Dermis microvascular lymphatic vessel endothelial cell (primary cell): ENCODE measurements at places on chromosomes 1 and 21.

GRCh38 chr1:59393211-59394180 lies 96.6 kb downstream of the FGGY start:
- DNase-seq, result peak; percentile 47

GRCh38 chr1:59428828-59429227 lies 131.9 kb downstream of the FGGY start:
- DNase-seq, result no peak

- no peak for DNase-seq
Observed at GRCh38 chr21:33839167-33839716, 76.4 kb downstream of the ATP5PO start.

- no peak for DNase-seq
Observed at GRCh38 chr1:56129837-56130236, 449.5 kb downstream of the PLPP3 start.

GRCh38 chr1:225842788-225843425 lies 33.0 kb downstream of the EPHX1 start:
- no peak for DNase-seq

DNA sequence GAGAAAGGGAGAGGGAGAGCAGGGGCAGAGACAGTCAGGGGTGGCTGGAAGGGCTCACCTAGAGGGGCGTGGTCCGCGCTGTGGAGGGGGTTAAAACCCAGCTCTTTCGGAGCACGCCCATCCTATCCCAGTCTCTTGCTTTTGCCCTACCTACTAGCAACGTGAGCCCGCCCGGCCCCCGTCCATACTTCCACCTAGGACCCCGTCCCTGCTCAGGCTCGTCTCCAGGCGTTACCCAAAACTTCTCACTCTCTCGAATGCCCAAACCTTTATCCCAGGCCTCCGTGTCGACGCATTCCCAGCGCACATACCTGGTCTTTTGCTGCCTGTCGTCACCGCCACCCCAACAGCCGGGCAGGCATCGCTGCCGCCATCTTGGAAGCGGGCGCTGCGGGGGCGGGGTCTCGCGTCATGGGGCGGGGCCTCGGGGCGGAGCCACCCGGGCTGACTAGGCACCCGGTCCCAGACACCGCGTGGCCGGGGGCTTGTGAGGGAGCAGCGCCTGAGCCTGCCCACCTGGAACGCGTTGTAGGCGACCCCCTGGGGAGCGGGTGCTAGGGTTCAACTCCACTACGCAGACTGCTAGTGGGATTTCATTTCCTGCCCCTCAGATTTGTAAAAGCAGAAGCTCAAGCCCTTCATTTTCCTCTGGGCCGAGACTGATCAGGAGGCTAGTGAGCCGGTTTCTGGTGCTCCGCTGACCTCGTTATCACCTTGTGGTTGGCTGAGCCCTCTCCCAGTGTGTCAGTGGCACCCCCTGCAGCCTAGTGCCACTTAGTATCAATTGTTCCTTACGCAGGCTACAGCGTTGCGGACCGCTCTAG lies at the start of gene B4GALT3:
B4GALT3 (minus strand) TSS at position 396 of the 824 bp plus-strand sequence. CDS start 1,447 bp downstream, outside the sequence.
- no peak for DNase-seq

DNA sequence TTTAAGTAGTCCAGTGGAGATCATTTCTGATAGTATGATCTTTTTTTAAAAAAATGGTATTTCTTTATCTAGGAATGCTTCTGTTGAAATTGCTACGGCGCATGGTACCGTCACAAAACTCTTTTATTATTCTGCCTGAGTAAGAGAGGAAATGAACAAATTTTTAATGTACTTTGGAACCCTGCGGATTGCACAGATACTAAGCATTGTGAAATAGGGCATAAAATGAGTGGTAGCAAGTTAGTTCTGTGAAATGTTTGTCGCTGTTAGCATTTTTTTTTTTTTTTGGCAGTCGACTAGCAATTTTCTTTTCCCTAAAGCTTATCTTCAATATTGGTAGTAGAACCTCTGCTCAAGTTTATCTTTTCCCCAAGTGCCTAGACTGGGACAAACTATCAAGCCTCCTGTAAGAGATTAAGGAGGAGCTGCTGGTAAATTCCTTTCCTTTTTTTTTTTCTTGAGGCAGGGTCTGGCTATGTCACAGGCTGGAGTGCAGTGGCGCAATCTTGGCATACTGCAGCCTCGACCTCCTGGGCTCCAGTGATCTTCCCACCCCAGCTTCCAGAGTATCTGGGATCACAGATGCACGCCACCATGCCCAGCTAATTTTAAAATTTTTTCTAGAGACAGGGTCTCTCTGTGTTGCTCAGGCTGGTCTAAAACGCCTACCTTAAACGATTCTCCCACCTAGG lies 2.2 kb downstream of the ITSN1 start:
- DNase-seq, result peak; percentile 50

DNA sequence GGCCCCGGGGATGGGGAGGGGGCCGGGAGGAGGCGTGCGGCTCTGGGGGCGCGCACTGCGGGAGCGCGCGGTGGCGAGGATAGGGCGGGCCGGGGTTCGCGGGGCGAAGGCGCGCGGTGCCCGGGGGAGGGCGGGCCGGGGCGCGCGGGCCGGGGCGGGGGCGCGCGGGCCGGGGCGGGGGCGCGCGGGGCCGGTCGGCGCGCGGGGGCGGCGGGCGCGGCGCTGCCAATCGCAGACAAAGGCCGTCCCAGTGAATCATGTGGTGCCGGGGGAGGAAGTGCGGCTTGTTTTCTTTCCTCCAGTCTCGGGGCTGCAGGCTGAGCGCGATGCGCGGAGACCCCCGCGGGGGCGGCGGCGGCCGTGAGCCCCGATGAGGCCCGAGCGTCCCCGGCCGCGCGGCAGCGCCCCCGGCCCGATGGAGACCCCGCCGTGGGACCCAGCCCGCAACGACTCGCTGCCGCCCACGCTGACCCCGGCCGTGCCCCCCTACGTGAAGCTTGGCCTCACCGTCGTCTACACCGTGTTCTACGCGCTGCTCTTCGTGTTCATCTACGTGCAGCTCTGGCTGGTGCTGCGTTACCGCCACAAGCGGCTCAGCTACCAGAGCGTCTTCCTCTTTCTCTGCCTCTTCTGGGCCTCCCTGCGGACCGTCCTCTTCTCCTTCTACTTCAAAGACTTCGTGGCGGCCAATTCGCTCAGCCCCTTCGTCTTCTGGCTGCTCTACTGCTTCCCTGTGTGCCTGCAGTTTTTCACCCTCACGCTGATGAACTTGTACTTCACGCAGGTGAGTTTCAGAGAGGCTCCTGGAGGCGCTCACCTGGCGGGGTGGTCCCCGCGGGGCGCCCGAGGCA lies at the start of gene GPR137B:
GPR137B (plus strand) TSS at position 287 of the 851 bp plus-strand sequence; CDS start at position 371, 84 bp downstream.
- peak; percentile 74 for DNase-seq

GRCh38 chr1:192626366-192627179 lies 9.4 kb upstream of the RGS13 start:
- no peak for DNase-seq

GRCh38 chr1:212973426-212973825 lies 23.1 kb downstream of the VASH2 start:
- DNase-seq, result no peak

DNA sequence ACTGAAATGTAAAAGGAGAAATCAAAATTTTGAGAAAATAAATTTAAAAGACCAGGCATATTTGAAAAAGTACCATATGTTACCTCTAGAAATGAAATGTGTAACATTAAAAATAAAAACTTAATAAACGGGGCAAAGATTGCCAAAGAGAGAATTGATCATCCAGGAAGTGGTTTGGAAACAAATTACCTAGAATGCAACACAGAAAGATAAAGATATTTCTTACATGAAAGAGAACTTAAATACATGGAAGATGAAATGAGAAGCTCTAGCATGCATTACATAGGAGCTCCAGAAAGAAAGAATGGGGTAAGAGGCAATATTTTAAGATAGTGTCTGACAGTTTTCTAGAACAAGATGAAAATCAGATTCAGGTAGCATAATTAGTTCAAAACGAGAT lies 235.9 kb upstream of the IRF2BP2 start:
- no peak for DNase-seq

- no peak for DNase-seq
Observed at GRCh38 chr1:103111926-103112325, 3.6 kb upstream of the COL11A1 start.

DNA sequence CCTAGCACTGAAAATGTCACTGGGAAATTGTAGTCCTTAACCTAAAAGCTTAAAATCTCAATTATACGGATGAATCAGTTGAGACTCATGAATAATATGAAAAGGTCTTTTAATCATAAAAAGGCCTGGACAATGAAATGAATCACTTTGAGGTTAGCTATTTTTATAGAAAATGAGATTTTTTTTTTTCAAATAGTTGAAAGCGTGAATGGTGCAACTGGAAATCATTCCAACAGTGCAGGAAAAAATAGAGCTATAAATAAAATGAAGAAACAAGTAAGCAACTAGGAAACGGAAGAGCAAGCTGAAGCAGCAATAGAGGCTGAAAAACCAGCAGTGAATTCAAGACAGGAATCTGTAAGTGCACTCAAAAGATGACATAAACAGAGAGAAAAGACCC lies 142.9 kb downstream of the BACH1 start:
- no peak for DNase-seq

DNA sequence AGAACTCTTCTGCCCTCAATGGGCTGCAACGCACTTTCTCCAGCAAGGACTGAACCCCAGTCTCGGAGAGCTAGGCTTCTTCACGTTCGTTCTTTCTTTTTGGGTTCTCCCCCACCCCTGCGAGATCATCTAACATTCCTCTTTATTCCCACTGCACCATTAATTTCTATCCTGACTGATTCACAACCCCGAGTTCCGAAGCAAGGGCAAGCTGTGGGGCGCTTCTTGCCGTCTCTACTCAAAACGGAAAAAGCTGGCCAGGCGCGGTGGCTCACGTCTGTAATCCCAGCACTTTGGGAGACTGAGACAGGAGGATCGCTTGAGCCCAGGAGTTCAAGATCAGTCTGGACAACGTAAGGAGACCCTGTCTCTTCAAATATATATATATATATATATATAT lies 37.4 kb upstream of the BTG2 start:
- no peak for DNase-seq

DNA sequence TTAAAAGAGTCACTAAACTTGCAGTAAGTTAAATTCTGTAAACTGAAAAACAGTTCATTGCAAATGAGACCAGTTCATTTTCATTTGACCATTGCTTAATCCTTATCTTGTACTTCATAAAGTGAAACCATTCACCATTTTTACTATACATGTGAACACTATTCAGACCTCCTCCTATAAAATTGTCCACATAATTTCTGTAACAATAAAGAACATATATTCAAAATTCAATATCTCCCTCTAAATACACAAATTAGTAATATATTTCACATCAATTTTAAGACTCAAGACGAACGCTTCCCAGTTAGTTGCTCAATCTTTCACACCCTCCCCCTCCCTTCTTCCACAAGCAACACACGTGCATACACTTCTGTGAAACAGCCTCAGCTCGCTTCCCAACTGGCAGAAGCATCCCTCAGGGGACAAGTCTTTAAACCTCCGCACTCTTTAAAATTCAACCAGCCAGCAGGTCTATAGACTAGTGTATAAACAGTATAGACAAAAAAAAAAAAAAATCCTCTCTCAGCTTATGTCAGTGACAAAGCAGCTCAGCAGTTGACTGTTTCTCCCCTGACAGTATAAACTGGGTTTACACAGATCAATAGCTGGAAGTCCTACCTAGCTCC lies 99.6 kb downstream of the DENND1B start:
- no peak for DNase-seq

- no peak for DNase-seq
Observed at GRCh38 chr1:25872713-25873112, 2.8 kb downstream of the PAQR7 start.

GRCh38 chr1:15947382-15948090 lies 28.4 kb downstream of the ZBTB17 start:
- DNase-seq, result no peak

- no peak for DNase-seq
Observed at GRCh38 chr1:55076356-55076755, 37.0 kb downstream of the PCSK9 start.

GRCh38 chr1:222950892-222951291 lies 136.1 kb downstream of the DISP1 start:
- no peak for DNase-seq

- no peak for DNase-seq
Observed at GRCh38 chr1:40750451-40750908, 33.1 kb upstream of the KCNQ4 start.

DNA sequence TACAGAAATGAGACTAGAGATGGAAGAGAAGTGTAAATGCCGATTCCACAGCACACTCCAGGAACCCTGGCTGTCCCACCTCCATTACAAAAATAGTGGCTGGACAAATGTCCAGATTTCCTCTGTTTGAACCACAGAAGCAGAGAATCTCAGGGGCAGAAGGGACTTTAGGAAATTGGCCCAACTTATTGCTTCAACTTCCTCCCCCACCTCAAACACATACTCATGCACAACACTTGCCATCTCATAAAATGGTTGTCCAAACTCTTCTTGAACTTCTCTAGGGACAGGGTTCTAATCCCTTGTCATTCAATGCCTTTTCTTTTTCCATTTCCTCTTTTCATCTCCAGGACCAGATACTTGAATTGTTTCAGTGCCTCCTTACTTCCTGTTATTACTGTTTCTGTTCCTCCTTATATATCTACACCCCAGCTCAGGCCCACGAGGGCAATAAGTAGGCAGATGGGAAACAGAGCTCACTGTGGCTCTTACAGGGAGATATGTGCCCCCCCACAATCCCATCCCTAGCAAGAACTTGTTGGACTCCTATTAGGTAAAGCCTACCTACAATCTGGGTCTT lies 8.5 kb upstream of the B4GALT3 start:
- DNase-seq, result no peak

DNA sequence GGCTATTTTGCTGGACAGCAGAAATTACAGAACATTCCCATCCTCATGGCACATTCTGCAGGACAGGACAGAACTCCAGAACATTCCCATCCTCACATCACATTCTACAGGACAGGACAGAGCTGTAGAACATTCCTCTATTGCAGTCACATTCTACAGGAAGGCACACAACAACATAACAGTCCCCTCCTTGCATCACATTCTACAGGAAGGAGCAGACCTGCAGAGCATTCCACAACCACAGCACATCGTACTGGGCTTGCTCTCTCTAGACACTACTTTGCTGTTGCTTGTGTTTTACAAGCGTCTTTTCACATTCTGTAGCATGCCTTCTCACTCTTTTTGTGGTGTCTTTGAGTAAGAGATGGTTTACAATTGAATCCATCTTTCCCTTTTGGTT lies 26.8 kb upstream of the ABCB10 start:
- no peak for DNase-seq

- DNase-seq, result no peak
Observed at GRCh38 chr1:41850029-41850428, 68.7 kb downstream of the HIVEP3 start.

DNA sequence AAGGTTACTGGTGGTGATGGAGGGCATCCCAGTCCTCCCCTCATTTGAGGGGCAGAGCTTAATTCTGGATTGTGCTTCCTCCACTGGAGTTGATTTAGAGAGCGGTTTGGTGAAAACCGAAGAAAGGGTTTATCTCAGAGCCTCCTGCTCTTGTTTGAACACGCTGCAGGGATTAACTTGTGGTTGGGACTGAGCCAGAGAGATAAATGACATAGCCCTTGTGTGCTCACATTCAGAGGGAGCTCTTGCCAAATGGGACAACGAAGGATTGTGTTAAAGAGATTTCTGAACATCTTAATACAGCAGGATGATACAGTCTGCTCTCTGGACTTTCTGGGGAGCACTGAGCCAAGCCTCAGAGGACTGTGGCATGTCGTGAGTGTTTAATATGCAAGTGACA lies 308.2 kb downstream of the DISC1 start:
- no peak for DNase-seq
